Stimulated activated CD4-positive, alpha-beta T cell treated with anti-CD3 and anti-CD28 coated beads, Interleukin-12 subunit alpha, Interleukin-12 subunit beta, amount 100 ng/mL, for 48 hours (primary cell): ENCODE measurements at places on chromosomes 4 and X.

DNA sequence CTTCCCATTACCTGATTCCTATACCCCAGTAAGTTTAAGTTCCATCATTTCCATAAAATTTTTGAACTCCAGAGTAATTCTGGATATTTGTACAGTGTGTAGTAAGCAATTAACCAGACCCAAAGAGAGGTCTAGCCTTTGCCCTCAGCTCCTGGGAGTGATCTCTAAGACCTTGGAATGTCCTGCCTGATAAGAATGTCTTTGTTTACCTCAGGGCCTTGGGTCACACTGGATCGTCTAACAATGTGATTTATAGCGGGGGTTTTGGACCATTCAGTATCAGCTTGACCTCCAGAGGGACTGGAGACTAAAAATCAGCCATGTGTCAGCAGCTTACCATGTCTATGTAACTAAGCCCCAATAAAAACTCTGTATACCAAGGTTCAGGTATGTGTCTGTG is 330.9 kb upstream of the PPP1R2C start:
- no peak for DNase-seq

GRCh38 chr4:38734446-38734845 is 48.3 kb downstream of the TLR10 start:
- no peak for DNase-seq

DNA sequence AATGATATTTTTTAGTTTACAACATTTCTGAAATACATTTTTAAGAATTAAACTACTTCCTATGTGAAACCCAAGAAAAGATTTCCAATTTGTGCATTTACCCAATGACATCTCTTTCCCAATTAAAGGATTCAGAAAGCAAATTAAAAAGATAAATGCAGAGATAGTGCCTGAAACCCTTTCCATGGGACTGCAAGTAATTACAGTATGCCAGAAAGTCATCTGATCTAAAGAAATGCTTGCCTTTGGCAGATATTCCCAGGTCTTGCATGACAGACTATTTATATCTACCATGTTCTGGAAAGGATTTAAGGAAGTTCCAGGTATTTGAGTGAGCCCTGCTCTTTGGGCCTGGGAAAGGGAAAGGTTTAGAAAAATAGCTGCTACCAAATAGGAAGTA is 41.6 kb upstream of the CXorf38 start:
- DNase-seq, result no peak

- peak; percentile 80 for DNase-seq
Measured at GRCh38 chr4:9703391-9703790, 78.0 kb upstream of the DRD5 start.

DNA sequence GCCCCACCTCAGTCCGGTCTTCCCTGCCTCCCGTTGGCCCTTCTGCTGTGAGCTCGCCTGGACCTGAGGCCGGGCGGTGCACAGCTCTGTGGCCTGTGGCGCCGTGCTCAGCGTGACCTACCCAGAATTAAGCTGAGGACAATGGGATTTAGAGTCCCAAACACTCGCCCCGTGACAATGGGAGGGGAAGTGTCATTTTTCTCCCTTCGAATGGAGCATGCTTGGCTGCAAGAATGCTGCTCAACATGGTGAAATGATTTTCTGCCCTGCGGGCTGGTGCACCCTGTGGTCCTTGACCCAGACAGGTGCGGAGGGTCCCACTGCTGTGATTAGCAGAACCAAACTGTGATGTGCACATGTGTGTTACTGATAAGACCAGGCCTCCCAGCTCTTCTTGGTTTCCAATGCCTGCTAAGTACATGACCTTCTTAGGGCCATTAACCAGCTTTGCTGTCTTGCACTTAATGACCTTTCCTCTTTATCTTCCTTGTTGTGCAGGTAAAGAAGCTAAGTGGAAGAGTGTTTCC is 772 bp downstream of the EOLA1 start:
- no peak for DNase-seq
